ENCODE measurements at places on chromosomes 3 and 15.
A peak's percentile ranks its signal among the peaks of the same experiment; 100 is the strongest.

- DNase-seq: peak; percentile 30
Measured at GRCh38 chr3:170835336-170835735, 34.7 kb downstream of the RPL22L1 start.

DNA sequence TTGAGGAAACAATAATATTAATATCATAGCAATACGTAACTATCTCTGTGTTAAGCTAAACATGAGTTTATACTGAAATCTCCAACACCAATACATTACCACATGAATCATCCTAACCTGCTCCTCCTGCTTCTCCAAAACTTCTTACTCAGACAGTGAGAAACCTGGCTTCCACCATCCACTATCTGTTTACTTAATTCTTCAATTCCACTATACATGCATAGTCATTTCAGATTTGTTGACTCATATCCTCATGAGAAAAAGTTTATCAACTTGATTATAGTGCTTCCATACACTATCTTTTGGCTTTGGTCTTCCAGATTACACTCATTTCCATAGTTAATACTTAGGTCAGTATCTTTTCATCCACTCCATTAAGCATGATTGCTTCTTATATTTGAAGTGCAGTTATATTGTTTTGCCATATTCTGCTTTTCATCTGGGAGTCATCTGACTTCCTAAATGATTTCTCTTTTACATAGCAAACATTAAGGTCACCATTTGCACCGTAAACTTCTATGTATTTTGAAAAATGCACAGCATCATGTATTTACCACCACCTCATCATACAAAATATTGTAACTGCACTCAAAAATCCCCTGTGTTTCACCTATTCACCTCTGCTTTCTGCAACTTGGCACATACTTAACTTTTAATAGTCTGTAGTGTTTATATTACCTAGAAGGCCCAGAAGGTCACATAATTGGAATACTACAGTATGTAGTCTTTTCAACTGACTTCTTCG, 970.6 kb downstream of the DIPK2A start:
- DNase-seq: no peak

- DNase-seq: no peak
Measured at GRCh38 chr3:22141769-22142168, 390.8 kb upstream of the ZNF385D start.

GRCh38 chr3:127726894-127727293, 54.1 kb downstream of the ABTB1 start:
- DNase-seq: no peak

- DNase-seq: no peak
Measured at GRCh38 chr3:71219744-71220638, 363.5 kb downstream of the FOXP1 start.

DNA sequence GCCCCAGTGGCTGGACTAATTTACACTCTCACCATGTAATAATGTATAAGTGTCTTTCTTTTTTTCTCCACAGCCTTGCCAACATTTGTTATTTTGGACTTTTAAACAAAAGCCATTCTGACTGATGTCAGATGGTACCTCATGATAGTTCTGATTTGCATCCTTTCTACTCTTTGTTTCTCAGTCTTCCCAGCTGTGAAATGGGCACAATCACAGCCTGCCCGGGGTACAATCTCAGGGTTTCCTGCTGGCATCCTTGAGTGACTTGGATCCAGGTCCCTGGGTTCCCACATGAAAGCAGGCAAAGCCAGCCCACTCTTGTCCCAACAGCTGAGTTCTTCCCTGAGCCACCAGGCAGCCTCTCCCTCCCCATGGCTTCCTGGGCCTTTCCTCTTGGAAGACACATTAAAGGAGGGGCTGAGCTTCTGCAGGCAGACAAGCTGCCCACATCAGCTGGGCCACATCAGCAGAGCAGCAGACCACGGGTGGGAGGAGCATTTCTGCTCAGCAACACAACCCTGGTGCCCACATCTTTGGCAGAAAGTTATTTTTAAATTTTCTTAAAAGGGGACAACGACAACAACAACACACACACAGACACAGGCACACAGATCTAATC, 82.0 kb downstream of the MYLK start:
- DNase-seq: no peak

DNA sequence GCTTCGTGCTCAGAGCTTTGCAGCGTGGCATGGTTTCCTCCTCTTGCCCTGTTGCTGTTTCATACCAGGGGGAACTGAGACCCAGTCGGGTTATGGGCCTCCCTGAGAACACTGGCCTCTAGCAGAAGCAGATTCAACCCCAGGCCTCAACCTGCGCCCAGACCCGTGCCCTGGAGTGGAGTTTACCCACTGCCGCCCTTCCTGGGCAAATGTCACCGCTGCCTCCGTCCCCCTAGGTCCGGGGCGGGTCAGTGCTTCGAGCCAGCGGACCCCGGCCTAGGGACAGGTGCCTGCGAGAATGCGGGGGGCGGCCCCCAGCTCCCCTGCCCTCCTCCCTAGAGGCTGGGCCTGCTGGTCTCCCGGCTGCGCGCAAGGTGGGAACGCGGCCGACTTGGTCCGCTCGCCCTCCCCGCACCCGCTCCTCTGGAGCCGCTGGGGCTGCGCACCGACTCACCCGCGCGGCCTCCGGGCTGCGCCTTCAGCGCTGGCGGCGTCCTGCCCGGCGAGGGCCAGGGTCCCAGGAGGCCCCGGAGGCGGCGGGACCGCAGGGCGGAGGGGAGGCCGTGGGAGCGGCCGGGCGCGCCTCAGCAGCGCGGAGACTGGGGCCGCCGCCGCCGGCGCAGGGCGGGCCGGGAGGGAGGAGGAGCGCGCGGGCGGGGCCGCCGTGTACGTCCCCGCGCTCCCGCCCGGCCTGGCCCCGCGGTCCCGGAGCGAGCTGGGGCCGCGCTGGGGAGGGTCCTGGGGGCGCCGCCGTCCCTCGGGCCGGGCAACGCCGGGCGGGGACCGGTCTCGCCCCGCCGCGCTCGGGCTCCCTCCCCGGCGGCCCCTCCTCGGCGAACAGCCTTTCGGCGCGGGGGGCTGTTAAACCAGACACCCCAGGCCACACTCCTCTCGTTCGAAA, at the start of gene PIGZ:
Gene PIGZ, minus strand, starts transcription at position 601 of the 901 bp plus-strand sequence. CDS start 16,802 bp downstream, outside the sequence.
- no peak for DNase-seq

- no peak for DNase-seq
Measured at GRCh38 chr3:40780925-40781406, 256.2 kb downstream of the ZNF621 start.

DNA sequence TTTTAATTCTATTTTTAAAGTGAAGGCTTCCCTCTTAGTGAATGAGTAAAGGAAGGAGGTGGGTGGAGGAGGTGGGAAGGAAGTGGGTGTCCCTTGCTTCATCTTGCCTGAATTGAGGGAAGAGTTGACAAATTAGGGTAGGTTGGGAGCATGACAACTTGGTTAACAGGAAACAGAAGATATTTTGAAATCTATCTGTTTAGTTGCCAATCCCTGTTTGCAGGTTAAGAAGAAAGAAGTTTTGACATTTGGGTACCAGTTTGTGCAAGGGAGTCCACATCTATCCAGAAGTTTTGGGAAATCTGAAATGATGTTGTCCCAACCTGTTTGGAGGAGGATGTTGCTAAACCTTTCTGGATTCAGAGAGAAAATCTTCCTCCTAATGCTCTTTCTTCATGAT, 204.1 kb upstream of the SUCLG2 start:
- DNase-seq: no peak

- DNase-seq: no peak
Measured at GRCh38 chr3:105496343-105496742, 129.6 kb downstream of the ALCAM start.

DNA sequence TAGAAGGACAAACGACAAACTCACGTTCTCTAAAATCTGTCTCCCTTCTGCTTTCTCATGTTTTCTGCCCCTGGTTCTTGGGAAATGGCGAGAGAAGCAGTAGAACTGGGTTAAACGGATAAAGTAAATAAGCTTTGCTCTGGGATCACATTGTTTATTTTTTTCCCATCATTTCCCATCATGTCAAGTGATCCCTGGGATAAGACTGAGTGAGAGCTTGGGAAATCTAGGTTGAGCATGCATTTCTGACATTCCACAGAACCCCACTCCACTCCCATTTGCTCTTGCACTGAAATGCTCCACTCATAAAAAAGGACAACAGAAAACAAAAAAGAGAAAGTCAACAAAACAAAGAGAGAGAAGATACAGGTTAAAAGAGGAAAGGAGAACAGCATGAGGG, 69.1 kb downstream of the SEMA6D start:
- no peak for DNase-seq

DNA sequence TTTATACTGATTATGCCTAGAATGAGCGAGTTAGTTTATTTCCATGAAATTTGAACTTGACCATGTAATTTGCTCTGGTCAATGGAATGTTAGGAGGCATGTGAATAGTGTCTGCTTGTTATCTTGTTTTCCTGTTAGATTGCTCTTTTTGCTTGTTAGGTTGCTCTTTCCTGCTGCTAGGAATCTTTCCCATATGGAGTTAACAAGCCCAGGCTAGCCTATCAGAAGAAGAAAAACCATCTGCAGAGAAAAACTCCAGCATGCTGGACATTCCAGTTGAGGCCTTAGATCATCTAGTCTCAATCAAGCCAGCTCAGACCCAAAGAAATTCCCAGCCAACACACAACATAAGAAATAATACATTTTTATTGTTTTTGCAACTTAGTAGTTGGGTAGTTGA, 470.2 kb upstream of the AGTR1 start:
- DNase-seq: no peak

DNA sequence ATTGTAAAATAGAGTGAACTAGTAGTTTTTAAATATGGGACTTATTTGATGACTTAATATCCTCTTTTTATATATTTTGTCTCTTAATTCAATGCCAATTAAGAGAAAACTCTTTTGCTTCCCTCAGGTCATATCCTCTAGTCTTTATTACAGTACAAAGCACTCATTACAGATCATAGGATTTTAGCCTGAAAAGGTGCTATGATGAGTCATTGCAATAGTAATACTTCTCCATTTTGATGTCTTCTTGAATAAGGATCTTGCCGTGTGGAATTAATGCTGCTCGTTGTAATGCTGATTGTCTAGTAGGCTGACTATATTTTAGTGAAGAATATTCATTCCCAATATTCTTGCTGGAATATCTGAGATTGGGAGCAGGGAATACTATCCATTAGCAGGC, 612.2 kb upstream of the GOLIM4 start:
- DNase-seq: no peak

GRCh38 chr3:16884748-16885592, at the start of gene PLCL2:
Gene PLCL2, plus strand, starts transcription at chr3:16884955. Its CDS starts 85 bp downstream, at chr3:16885040.
- no peak for DNase-seq

DNA sequence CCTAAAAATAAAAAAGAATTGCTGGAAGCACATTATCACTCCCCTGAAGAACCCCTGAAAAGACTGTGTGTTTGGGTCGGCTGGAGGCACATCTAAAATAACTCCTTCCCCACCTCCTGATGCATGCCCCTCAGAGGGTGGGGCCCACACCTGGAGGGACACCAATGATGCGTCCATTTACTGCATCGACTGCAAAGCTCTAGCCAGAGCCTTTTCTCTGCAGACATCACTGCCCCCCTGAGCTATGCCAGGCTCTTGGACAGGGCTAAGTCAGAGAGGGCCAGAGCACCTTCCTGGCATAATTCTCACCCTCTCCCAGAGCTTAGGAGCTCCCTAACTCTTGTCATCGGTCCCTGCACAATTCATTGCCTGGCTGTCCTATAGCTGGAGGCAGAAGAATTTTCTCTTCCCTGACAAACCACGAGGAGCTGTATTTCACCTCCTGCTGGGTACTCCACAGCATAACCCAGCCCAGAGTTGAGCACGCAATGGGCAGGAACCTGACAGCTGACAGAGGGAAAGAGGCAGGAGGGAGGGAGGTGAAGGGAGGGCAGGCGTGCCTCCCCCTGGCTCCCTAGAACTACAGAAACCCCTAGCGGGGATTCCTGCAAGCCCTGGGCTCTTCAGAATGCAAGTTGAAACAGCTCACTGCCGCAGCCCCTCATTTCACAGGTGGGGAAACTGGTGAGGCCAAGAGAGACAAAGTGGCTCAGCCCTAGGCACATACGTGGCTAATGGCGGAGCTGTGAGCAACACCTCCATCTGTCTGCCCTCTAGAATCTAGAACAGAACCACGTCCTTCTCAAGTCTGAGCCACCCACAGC, 46.6 kb downstream of the XXYLT1 start:
- no peak for DNase-seq

- no peak for DNase-seq
Measured at GRCh38 chr3:195075199-195075940, 195.6 kb downstream of the XXYLT1 start.

- DNase-seq: no peak
Measured at GRCh38 chr15:31265090-31265870, 61.4 kb upstream of the KLF13 start.

DNA sequence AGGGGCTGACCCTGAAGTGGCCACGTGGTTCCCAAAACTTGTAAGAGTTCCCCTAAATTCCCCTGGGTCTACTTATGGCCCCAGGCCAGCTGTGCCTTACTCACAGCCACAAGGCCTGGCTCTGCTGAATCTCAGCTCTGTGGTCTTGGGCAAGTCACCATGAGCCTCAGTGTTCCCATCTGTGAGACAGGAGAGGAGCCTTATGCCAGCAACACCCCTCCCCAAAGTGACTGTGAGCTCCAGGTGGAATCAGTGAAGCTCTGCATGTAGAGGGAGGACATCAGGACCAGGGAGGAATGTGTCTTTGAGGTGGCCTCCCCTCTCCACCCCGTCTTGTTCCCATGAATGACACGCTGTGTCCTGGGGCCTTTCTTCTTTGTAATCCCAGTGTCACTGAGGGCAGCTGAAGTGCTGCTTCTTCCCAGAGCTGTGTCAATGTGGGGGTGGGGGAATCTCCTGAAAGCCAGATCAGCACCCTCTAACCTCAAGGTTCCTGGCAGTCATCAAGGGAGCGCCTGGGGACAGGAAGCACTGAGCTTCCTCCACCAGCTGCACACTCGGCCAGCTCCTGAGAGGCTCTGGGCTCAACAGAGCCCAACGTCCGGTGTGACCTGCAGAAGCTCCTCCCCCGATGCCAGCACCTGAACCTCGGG, 258.9 kb downstream of the UACA start:
- DNase-seq: no peak

- DNase-seq: no peak
Measured at GRCh38 chr3:42115215-42115614, 24.1 kb downstream of the TRAK1 start.

- no peak for DNase-seq
Measured at GRCh38 chr3:58429657-58430056, 4.0 kb downstream of the PDHB start.

DNA sequence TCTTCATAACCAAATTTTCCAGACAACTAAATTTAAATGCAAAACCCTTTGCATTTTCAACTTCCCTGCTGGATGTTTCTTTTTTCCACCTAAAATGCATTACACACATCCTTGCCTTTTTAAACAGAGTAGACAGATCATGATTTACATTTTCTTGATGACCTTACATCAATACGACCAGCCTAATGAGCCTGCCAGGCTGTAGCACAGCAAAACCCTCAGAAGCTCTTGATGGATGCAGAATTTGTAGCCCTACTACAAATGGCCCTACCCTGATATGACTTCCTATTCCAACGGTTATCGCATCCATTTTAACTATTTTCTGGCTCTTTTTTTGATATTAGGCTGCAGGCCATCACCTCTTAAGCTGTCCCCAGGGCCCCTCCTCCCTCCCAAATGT, 66.3 kb downstream of the NTRK3 start:
- DNase-seq: no peak

GRCh38 chr15:70466895-70467529, 296.3 kb downstream of the UACA start:
- peak; percentile 19 for DNase-seq

GRCh38 chr15:78082106-78082742, 4.7 kb upstream of the TBC1D2B start:
- DNase-seq: no peak

Measured in NCI-H524 treated with DMSO at 0.1 percent for 48 hours (cell line).